ENCODE measurements at places on chromosomes 5 and 9.

DNA sequence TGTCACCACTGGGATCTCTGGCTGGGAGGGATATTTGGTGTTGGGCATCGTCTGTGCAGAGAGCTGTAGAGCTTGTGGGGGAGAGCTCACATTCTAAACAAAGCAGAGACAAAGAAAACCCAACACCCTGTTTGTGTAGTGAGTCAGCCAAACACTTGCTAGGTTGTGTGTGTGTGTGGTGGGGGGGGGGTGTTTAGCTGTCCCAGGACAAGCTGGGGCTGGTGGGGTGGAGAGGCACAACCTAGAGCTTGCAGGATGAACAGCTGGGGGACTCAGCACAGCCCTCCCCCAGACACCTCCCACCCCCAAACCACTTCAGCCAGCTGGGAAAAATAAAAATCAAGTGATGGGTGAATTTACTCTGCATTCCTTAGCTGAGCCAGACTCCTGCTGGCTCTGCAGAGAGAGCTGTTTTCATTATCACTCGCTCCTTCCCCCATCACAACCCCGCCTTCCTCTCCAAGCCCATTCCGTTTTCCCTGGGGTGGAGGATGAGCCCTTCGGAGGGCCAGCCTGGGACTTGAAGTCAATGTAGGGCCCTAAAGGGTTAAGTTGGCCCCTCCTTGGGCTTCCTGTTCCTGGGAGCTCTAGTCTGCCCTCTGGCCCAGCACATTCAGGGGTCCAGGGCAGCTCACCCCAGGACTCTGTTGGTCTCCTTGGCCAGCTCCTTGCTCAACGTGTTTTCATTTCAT, 2.6 kb downstream of the OLFML2A start:
- peak; percentile 56 for DNase-seq

DNA sequence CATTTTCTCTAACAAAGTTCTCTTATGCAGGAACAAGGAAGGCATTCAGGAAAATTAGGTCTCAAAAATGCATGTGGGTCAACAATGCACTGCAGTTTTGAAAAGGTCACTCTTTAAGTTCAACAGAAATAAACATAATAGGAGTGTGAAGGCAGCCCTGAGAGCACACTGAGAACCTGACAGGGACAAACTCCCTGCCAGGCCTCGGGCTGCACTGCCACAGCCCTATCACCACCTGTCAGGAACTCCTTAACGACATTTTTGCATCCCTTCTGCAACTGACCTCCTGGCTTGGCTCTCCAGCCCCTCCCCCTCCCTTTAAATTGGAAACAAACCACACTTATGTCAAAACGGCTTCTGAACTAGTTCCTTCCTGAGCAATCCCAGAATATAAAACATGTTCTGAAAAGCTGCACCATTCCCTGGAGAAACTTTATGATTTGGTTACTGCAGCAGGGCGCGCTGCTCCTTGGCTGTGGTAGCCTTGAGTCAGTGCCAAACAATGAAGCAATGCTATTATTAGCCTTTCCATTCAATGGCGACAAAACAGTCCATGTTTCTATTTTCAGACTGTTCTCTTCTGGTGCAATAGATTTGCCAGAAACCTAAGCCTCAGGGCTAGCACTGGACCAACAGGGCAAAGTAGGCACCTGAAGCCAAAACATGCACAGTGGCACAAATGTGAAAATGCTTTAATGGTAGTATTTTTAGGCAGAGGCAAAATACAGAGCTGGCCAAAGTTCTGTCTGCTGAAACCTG, 160.1 kb upstream of the ZNF608 start:
- DNase-seq: peak; percentile 22

GRCh38 chr9:72247549-72247948, 98.3 kb downstream of the GDA start:
- DNase-seq: no peak

DNA sequence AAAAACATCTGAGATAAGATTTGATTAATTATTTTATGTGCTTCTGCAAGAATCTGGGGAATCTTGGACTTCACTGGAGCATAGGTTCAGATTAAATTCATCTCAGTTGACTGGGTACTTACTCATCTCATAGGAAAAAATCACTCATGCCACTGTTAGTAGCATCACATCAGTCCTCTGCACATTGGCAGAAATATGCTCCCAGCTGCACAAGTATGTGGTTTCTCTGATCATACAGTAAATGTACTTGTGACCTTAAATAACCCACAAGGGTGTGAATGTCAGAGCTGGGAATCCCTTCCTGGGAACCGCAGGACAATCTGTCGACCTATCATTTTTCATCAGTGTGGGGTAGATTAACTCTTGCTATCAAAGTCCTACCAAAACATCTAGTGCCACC, 203.7 kb upstream of the SLC24A2 start:
- DNase-seq: no peak

GRCh38 chr9:92425474-92425873, 1.2 kb upstream of the OMD start:
- no peak for DNase-seq

GRCh38 chr5:76082772-76083554, at the start of gene SV2C:
SV2C (plus strand) TSS chr5:76083383; CDS start chr5:76131751, 48,368 bp downstream.
- DNase-seq: peak; percentile 47

DNA sequence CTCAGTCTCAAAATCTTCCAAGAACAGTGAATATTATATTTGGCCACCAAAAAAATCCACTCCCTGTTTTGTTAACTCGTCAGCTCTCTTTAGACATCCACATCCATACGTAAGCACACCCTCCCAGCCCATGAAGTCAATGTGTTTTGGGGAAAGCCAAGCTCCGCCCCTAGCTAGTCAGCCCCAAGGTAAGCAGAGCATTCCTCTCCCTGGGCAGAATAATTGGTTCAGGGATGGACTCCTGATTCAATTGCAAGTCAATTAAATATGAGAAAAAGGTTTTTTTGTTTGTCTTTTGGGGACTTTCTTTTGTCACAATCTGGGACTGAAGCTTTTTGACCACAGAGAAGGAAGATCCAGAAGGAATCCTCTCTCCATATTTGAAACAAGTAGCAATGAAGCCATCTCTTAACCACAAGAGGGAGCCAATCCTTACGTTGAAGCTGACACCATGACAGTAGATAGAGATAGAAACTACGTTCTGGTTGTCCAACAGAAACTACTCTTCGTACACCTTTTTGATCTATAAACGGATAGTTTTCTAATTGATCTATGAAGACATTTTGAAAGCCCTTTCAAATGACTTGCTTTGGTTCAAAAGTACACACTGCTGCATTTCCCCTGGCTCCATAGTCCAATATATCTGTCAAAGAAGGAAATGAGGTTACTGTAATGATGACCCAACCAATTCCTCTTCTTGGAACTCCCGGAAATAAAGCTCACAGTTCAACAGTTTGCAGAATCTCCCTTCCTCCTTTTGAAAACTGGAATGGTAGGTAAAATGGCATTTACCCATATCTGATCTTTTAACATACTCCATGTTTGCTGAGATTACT, 166.4 kb downstream of the TLE1 start:
- DNase-seq: peak; percentile 39

- DNase-seq: no peak
These were observed 53.8 kb downstream of the MVB12B start for GRCh38 chr9:126380447-126380846.

DNA sequence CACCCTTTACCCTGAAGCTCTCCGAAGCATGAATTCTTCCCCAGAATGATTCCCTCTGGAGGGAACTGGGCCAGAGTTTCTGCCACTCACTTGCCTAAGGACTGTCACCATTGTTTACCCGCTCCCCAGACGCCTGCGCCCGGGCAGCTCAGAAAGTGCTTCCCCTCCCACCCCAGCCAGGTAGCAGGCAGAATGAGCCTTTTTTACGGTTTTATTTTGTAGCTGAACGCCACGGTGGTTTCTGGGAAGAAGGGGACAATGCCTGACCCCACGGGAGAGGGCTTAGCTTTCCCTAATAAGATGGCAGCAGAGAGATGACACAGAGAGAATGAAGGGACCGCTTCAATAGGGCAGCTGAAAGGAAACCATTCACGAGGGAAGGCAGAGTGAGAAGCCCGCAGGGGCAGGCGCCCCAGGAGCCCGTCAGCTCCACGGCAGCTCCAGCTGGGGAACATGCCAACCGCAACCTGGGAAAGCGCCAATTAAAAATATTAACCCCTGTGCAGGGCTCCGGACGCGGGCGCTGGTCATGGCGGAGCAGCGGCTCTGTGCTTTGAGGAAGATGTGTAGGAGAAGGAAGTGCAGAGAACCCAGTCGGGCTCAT, 20.4 kb upstream of the NTNG2 start:
- DNase-seq: no peak

GRCh38 chr5:157387683-157388093, 72.3 kb upstream of the NIPAL4 start:
- no peak for DNase-seq

DNA sequence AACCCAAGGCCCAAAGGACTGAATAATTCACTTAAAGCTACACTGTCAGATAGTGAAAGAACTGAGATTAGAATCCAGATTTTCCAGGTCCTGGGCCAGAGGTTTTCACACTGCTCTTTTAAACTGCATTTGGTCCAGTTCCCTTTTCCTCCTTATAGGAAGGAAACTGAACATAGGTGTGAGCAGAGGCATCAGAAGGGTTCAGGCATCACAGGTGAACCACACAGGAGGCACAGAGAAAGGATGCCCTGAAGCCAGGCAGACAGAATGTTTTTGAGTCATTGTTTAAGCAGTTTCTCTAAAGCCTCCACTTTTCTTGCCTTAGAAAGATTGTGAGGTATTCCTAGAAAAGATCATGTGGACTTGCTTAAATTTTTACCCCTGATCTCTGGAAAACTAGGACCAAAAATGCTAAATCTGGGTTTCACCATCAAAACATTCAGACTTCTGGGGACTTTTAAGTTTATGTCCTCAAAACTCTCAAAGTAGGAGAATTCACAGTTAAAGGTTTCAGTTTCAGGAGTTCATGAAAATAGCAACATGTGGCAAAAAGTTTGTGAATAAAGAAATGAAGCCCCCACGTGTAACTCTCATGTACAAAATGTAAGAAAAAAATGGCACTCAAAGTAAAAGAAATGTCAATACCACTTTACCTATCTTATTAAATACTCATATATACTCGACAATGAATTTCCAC, 386.1 kb downstream of the NTRK2 start:
- no peak for DNase-seq

DNA sequence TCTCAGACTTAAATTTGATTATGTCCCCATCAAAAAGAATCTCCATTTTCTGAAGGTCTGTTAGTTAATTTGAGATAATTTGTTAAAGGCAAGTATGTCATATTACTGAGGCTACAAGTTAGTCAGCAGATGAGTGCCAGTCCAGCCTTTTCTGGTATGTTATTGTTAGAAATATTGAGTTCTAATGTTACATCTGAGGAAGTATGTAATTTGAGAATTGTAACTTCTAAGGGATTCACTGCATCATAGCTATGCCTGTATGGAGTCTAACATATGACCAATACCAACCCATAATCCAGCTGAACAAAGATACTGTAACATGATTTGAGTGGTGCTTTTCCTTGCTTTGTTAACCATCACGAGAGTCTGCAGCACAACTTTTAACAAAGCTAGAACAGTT, 13.9 kb downstream of the SLC23A1 start:
- DNase-seq: no peak

GRCh38 chr5:95649274-95649673, 2.7 kb downstream of the RFESD start:
- no peak for DNase-seq

Data from WTC11 (cell line).